ENCODE measurements at places on chromosomes 3 and 15. TPM values are rescaled to one million over a fixed set of nuclear protein-coding genes. Genes with fewer than 3 reads are reported as not detected.

DNA sequence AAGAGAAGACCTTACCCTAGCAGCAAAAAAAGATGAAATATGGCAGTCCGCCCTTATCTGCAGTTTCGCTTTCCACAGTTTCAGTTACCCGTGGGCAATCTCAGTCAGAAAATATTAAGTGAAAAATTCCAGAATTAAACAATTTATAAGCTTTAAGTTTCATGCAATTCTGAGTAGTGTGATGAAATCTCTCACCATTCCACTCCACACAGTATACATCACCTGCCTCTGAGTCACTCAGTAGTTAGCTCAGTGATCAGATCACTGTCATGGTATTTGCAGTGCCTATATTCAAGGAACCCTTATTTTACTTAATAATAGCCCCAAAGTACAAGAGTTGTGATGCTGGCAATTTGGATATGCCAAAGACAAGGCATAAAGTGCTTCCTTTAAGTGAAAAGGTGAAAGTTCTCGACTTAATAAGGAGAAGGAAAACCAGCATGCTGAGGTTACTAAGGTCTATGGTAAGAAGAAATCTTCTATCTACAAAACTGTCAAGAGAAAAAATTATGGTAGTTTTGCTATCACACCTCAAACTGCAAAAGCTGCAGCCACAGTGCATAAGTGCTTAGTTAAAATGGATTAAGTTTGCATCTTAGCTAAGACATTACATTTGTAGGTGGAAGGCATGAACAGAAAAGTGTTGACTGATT lies 48.1 kb downstream of the HSPBAP1 start:
- DNase-seq = no peak
- H3K27me3 ChIP-seq = no peaks in the 10 kb centered on the region
- H3K36me3 ChIP-seq = no peaks in the 10 kb centered on the region
- no peaks in the 10 kb centered on the region for H3K4me1 ChIP-seq
- H3K27ac ChIP-seq = no peak overlapping the region

DNA sequence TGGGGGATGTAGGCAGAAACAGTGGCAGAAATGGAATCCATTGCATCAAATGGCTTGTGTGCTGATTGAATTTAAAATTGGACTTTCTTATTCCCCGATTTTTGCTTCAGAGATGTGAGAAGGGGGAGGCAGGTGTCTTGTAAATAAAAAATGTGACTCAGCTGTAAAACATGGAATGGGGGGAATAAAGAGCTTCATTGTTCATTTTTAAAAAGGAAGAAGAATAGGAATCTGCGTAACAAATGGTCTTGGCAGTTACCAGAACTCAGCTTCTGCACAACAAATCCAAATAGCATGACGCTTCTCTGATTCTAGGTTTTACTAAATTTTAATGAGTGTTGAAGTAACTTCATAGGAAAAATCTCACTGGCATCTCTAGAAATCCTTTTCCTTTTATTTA lies 323.9 kb upstream of the GBE1 start:
- peak; percentile 65 for DNase-seq
- no peaks in the 10 kb centered on the region for H3K36me3 ChIP-seq
- peaks cover 59% of the 10 kb centered on the region for H3K4me1 ChIP-seq
- H3K27me3 ChIP-seq = no peaks in the 10 kb centered on the region
- H3K27ac ChIP-seq = peak overlapping the region; percentile 82
- H3K4me3 ChIP-seq = peak overlapping the region; percentile 32

DNA sequence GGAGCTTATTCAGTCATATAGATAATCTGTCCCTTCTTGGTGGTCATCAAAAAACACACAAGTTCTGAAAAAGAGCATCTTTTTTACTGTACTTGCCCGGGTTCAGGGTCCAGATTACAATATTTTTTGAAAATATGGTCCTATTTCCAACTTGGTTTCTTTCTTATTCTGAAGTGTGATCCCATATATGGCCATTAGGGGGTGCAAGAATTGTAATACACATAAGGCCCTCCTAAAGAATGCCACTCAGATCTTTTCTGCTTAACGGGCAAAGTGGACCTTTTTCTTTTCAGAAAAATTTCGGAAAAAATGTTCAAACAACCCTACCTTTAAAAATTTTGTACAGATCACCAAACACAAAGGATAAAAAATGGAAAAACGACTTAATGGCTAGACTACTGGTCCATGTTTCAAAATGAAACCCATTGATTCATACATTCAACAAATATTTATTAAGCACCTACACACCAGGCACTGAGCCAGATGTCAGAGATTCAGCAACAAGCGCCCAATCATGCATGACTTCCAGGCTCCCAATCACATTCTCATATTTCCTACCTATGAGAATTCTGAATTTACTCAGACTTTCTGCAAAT lies 102.0 kb upstream of the MYRIP start:
- peaks cover 7% of the 10 kb centered on the region for H3K4me1 ChIP-seq
- H3K27ac ChIP-seq = no peak overlapping the region
- H3K36me3 ChIP-seq = no peaks in the 10 kb centered on the region
- no peak overlapping the region for H3K4me3 ChIP-seq

GRCh38 chr3:10516544-10517452 lies 11.4 kb upstream of the ATP2B2 start:
- H3K27ac ChIP-seq = no peak overlapping the region
- H3K36me3 ChIP-seq = no peaks in the 10 kb centered on the region
- no peak for DNase-seq
- no peaks in the 10 kb centered on the region for H3K4me1 ChIP-seq

DNA sequence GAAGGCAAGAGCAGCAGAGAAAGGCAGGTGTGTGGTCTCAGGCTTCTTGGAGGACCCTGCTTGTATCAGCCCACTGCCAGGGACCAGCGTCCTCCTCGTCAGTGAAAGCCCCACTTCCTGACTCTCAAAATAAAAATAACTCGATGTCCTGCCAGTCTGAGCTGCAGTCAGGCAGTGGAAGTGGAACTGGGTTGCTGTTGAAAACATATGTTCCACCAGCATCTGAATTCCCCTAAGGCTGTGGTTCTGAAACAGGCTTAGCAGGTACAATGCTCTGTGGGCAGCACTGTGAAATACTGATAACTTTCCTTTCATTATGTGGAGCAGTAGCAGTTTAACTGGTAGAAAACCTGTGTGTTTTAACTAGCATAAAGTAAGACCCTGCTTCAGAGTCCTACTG lies 121.6 kb upstream of the EIF1B start:
- no peak overlapping the region for H3K27ac ChIP-seq
- H3K36me3 ChIP-seq = peaks cover 19% of the 10 kb centered on the region
- DNase-seq = no peak
- no peaks in the 10 kb centered on the region for H3K27me3 ChIP-seq

- DNase-seq = no peak
- H3K4me3 ChIP-seq = no peak overlapping the region
- no peaks in the 10 kb centered on the region for H3K4me1 ChIP-seq
- H3K27ac ChIP-seq = no peak overlapping the region
- H3K36me3 ChIP-seq = no peaks in the 10 kb centered on the region
Measured at GRCh38 chr15:96672629-96673028, 342.1 kb downstream of the NR2F2 start.

GRCh38 chr15:66294157-66294931 lies 976 bp downstream of the DIS3L start:
- no peaks in the 10 kb centered on the region for H3K36me3 ChIP-seq
- H3K27me3 ChIP-seq = no peaks in the 10 kb centered on the region
- peaks cover 30% of the 10 kb centered on the region for H3K4me1 ChIP-seq
- peak overlapping the region; percentile 71 for H3K27ac ChIP-seq
- peak overlapping the region; percentile 7 for H3K4me3 ChIP-seq

DNA sequence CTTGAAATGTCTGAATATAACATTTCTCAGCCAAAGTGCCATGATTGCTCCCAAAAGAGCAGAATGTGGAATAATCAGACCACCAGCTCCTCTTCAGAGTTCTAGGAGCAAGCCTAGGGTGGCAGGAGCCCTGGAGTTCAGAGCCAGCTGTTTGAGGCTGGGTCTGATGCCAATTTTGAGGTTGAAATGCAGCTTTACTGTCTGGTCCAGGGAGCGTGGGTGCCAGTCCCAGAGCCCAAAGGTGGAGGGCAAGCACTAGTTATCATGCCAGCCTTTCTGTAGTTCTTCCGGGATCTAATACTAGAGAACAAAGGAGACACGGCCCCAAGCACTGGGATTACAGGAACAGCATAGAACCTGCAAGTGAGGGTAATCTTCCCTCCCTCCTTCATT lies 69.3 kb downstream of the TNFAIP8L3 start:
- H3K4me1 ChIP-seq = no peaks in the 10 kb centered on the region
- H3K27me3 ChIP-seq = no peaks in the 10 kb centered on the region
- DNase-seq = no peak
- H3K27ac ChIP-seq = no peak overlapping the region
- H3K36me3 ChIP-seq = no peaks in the 10 kb centered on the region
- no peak overlapping the region for H3K4me3 ChIP-seq

DNA sequence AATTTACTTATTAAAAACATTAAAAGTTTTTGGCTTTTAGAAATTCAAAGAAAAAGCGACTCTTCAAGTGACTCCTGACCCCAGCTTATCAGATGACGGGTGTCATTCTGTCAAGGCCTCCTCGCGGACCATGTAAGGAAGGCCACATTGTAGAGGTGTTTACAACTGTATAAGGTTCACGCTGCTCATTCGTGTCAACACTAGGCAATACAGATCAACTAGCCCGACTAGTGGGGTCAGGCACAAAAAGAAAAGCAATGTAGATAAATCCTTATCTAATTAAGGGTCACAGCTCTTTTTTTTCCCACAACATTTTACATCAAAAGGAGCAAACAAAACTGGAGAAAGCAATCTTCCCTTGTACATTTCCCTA lies 207.5 kb upstream of the NR2F2 start:
- H3K27me3 ChIP-seq = no peaks in the 10 kb centered on the region
- H3K27ac ChIP-seq = no peak overlapping the region
- H3K4me3 ChIP-seq = no peak overlapping the region
- DNase-seq = no peak
- H3K36me3 ChIP-seq = no peaks in the 10 kb centered on the region

- no peaks in the 10 kb centered on the region for H3K27me3 ChIP-seq
- no peaks in the 10 kb centered on the region for H3K36me3 ChIP-seq
- no peak overlapping the region for H3K4me3 ChIP-seq
Measured at GRCh38 chr3:157107037-157107436, 52.9 kb downstream of the CCNL1 start.

DNA sequence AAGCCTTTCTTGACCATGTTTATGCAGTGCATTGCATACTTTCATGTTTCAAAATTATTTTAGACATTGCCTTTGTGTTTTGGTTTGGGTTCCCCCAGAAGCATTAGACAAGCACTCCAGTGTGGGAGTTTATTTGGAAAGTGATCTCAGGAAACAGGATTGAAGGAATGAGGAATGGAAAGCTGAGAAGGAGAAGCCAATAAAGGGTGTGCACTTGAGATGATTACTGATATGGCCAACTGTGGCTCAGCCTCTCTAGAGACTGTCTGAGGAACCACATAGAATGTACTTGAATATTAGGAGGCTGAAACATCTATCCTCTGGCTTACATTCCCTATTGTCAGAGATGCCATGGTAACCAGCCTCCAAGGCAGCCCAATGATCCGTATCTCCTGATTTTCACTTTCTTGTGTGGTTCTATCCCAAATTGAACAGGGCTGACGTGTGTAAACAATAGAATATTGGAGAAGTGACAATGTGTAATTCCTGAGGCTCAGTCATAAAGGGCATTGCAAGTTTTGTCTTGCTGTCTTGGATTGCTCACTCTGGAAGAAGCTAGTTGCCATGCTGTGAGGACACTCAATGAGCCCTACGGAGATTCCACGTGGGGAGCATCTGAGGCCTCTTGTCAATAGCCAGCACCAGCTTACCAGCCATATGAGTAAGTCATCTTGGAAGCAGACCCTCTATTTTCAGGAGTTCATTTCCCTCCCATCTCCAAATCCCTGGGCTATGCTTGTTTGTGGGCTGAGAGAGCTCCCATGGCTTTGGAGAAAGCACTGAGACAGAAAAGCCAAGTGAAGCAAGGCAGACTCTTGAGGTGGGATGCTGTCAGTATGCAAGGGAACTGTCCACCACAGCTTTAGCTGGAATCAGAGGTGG lies 84.7 kb downstream of the SCN11A start:
- no peaks in the 10 kb centered on the region for H3K36me3 ChIP-seq
- no peak overlapping the region for H3K27ac ChIP-seq
- H3K4me1 ChIP-seq = no peaks in the 10 kb centered on the region
- no peak for DNase-seq

DNA sequence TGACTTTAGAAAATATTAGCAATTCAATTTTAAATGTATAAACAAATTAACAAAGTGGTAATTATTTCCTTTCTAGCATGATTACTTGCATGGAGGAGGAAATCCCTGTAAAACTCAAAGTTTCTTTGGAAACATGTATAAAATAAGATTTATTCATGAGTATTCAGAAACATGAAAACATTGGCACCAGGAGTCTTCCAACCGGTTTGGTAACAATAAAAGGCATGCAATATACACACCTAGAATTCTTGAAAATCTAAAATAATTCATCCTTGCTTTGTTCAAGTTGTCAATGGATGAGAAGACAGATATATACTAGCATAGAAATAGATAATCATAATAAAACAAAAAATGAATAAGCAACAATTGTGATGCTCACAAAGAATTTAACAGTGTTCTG lies 76.4 kb downstream of the ZPLD1 start:
- H3K36me3 ChIP-seq = no peaks in the 10 kb centered on the region
- H3K4me3 ChIP-seq = no peak overlapping the region
- DNase-seq = no peak
- H3K27ac ChIP-seq = no peak overlapping the region
- H3K27me3 ChIP-seq = no peaks in the 10 kb centered on the region

DNA sequence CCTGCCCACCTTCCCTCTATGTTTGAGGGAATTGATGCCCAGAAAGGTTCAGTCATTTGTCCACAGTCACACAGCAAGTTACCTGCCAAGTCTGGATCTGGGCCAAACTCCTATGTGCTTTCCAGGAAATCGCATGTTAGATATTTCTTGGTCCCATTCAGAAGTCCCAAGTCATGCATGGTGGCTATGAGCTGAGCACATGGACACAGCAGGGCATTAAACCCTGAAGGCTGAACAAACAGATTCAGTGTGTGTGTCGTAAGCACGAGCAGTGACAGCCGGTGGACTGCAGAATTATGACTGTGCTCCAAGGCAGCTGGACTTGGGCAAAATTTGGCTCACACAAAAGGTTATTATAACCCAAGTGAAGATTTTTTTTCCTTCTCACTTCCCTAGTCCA lies 11.4 kb upstream of the SLC6A6 start:
- H3K27ac ChIP-seq = no peak overlapping the region
- DNase-seq = no peak
- no peaks in the 10 kb centered on the region for H3K36me3 ChIP-seq
- no peaks in the 10 kb centered on the region for H3K4me1 ChIP-seq
- peaks cover 3% of the 10 kb centered on the region for H3K27me3 ChIP-seq
- no peak overlapping the region for H3K4me3 ChIP-seq

DNA sequence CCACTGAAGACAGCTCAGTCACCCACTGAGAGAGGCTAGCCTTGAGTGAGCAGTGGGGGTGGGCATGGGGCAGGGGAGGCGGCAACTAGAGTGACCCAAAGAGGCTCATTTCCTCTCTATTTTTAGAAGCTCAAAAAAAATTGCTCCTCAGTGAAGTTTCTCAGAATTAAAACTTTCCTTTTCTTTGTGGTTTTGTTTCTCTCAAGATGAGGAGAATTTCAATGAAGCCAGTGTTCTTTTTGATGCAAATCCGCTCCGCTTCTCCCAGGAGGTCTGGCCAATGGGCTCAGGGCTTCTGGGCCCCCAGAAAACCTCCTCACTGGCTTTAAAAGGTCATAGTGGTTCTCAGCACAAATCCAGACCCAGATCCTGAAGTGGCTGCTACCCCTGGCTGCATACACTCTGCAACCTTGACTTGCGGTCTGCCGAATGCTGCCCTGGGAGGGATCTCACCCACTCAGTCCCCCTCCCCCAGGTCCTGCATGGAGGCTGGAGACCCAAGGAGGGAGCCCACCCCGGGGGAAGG lies at the start of gene ACSBG1:
Gene ACSBG1, minus strand, starts transcription at position 51 of the 526 bp plus-strand sequence. CDS start 64 bp downstream, outside the sequence.
- no peak within 1 kb of the TSS for H3K4me3 ChIP-seq
- H3K27me3 ChIP-seq = peaks cover 2% of the 10 kb centered on the region
- H3K36me3 ChIP-seq = no peaks in the 10 kb centered on the region
- no peak for DNase-seq

The SPESP1 gene
- 2.0 TPM for polyA plus RNA-seq

The CASR gene
- not detected for polyA plus RNA-seq

The ERICH6 gene
- polyA plus RNA-seq = not detected

The C3orf85 gene
- polyA plus RNA-seq = not detected

The GHSR gene
- not detected for polyA plus RNA-seq

Measured in endothelial cell of umbilical vein (primary cell).